ENCODE measurements at places on chromosomes 3 and 15.

DNA sequence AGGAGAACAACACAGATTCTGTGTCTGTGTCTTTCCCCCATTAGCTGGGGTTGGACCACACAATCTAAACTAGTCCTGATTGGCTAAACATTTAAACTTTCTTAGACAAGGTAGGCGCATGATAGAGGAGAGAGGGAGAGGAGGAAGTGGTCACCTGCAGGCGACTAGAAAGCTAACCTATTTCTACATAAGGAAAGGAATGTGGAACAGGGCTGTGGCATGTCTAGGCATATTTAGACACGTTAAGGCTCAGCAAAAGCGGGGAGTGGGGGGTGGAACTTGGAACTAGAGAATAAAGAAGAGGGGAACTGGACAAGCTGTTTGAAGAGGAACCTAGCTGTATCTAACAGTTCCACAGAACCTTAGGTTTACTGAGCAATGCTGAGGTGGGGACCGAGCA is 12.8 kb downstream of the LRRC28 start:
- DNase-seq = no peak

GRCh38 chr3:11514191-11514821 is 129.4 kb downstream of the VGLL4 start:
- peak; percentile 64 for DNase-seq

DNA sequence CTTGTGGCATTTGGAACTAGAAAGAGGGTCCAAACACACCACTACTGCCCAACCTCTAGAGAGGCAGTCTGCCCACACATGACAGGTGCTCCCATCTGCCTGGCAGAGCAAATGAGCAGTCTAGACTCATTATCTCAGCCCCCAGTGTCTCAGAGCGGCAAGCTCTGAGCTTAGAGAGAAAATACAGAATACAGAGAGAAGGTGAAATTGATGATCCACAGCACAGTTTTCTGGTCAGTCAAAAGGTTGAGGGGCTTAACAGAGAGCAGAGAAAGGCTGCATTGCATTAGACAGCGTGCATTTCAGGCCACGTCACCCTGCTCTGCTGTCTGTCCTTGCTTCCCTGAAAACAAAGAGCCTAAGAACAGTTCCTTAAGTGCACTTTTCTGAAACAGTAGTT is 135.1 kb downstream of the KCNMB2 start:
- no peak for DNase-seq

DNA sequence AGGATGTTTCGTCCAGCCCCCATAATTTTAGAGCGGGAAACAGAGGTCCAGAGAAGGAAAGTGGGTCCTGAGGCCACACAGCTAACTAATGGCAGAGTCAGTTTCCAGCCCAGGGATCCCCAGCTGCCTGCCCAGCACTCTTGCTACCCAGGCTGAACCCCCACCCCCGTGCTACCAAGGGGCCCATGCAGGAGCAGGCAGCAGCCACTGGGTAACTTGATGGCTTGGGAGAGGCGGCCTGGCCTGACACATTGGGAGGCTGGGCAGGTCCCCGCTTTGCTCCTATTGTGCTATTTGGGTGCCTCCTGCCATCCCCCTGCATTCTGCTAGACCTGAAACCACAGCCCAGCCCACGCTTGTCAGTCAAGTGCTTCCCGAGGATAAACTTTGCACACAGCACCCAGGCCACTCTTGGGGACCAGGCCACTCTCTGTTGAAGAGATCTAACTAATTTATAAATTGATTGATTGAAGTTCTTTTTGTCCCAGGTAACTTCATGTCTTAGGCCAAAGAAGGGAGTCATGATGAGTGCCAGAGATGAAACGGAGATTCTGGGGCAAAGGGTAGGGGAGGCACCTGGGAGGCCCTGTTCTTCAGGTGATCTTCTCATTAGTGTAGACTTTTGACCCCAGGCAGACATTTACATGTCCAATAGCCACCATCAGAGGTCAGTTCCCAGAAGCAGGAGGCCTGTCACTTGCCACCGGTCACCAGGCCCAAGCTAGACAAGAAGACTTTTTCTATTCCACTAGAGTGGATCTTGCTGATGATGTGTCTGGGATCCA is 7.0 kb downstream of the PAK6 start:
- no peak for DNase-seq

GRCh38 chr15:70870051-70870450 is 16.1 kb upstream of the LARP6 start:
- DNase-seq = no peak

- DNase-seq = no peak
These were observed 966 bp upstream of the C3orf80 start for GRCh38 chr3:160224256-160224655.

GRCh38 chr3:84141571-84141970 is 817.2 kb upstream of the CADM2 start:
- no peak for DNase-seq

- DNase-seq = no peak
These were observed 51.5 kb downstream of the MYL3 start for GRCh38 chr3:46811615-46812236.

GRCh38 chr15:99174567-99175395 is 69.9 kb downstream of the SYNM start:
- DNase-seq = no peak

DNA sequence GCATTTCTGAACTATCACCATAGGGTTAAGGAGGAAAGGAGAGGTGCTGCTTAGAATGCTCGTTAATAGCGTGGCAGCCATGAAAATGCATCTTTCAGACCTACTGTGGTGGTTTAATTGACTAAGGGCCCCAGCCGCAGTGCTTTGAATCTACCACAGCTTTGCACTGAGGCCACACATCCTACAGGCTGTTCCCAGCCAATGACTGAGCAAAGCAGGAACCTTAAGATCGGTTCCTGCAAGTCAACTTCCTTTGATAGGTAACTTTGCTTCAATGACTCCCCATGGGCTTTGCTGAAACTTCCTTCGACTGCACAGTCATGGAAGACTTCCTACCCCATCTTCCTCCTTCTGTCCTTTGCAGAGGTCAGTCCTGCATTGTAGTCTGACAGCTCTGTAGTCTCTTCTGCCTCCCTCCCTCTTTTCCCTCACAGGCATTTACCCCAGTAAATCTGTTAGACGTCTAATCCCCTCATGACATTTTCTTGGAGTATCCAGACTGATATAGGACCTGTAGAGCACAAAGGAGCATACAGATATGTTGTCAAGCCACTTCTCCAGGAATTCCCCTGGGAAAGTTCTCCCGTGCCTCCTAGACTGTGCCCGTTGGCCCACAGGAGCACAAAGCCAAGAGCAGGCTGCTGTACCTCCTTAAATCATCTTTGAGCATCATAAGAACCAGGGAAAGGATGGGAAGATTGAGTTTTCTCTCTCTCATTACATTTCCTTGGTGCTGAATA is 2.6 kb upstream of the BCL2A1 start:
- no peak for DNase-seq

DNA sequence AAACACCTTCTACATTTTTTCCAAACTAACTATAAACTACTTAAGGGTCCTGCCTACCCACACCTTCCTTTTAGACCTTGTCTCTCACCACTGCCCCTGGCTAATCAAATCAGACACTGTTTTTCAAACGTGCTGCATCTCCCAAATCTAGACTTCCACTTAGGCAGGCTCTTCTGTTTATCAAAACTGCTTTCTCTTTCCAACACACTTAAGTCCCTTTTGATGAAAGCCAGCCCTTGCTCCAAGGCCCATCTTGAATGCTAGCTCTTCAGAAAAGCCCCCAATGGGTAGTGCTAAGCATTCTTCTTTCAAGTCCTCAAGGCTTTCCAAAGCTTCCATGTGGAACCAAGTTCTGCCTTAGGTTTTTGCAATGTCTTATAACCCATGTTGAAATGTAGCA is 888.3 kb downstream of the TUSC7 start:
- DNase-seq = no peak

GRCh38 chr15:48331796-48332641 is 790 bp downstream of the DUT start:
- no peak for DNase-seq

- DNase-seq = no peak
These were observed 145.0 kb downstream of the KCNH8 start for GRCh38 chr3:19293295-19293694.

DNA sequence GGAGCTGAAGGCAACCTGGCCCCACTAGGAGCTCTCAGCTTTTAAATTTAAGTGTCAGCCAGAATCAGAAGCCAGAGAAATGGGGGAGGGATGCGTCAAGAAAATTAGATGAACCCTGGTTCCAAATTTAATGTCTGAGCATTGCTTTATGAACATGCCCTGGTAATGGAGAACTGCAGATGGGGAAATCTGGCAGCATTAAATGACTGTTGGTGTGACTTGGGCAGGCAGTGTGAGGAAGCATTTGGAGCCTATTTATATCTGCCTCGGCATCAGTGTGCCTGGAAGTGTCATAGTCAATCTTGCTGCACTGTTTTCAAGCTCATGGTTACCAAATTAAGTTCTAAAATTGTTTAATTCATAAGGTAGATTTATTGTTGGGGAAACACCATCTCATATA is 29.0 kb downstream of the NME9 start:
- DNase-seq = no peak

GRCh38 chr15:67579164-67579563 is 36.7 kb downstream of the MAP2K5 start:
- no peak for DNase-seq

- no peak for DNase-seq
These were observed 8.3 kb downstream of the LRRC3B start for GRCh38 chr3:26630669-26631389.

DNA sequence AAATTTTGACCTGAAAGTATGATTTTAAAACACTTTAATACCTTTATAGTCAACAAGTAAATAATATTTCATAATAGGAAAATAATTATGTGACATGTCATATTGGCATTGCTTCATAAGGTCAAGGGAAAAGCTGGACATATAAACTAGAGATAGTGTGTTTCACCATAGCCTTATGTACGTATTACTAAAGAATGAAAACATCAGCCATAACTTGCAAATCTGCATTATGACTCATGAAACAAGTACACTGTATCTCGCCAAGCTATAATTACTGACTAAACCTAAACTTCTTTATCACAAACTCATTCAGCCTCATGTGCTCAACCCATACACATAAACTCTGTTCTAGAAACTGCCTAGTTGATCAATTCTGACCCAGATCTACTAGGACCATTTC is 950.1 kb downstream of the FHIT start:
- DNase-seq = no peak

Measured in left hindlimb (tissue), 1 donor.